H1 (cell line): ENCODE measurements at places on chromosomes 2 and 18. TPM values are rescaled to one million over a fixed set of nuclear protein-coding genes. Genes with fewer than 3 reads are reported as not detected.

- no peaks in the 10 kb centered on the region for H3K36me3 ChIP-seq
- no peaks in the 10 kb centered on the region for H3K27me3 ChIP-seq
- H3K27ac ChIP-seq, result no peak overlapping the region
- DNase-seq, result no peak
- no peak overlapping the region for H3K4me3 ChIP-seq
These were observed 49.6 kb upstream of the ZNF638 start for GRCh38 chr2:71281950-71282349.

Gene ANKRD53
- polyA plus RNA-seq, result 0.53 and 0.70 TPM in 2 replicates

Gene GCKR
- polyA plus RNA-seq, result 0.30 and 0.33 TPM in 2 replicates

Gene ACOXL
- polyA plus RNA-seq, result 11.4 and 13.6 TPM in 2 replicates

DNA sequence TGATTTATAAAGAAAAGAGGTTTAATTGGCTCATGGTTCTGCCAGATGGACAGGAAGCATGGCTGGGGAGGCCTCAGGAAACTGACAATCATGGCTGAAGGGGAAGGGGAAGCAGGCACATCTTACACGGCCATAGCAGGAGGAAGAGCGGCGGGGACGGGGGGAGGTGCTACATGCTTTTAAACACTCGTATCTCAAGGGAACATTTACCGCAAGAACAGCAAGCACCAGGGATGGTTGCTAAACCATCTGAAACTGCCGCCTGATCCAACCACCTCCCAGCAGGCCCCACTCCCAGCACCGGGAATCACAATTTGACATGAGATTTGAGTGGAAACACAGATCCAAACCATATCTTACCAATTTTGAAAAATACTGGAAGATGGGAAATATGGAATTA lies 362.8 kb downstream of the FBXO15 start:
- DNase-seq, result no peak
- H3K4me3 ChIP-seq, result no peak overlapping the region
- H3K4me1 ChIP-seq, result peaks cover 4% of the 10 kb centered on the region
- no peaks in the 10 kb centered on the region for H3K27me3 ChIP-seq
- H3K27ac ChIP-seq, result no peak overlapping the region

GRCh38 chr2:17799301-17800120 lies 16.7 kb upstream of the MSGN1 start:
- no peaks in the 10 kb centered on the region for H3K4me1 ChIP-seq
- no peak overlapping the region for H3K4me3 ChIP-seq
- H3K27me3 ChIP-seq, result no peaks in the 10 kb centered on the region
- peak; percentile 23 for DNase-seq
- H3K36me3 ChIP-seq, result no peaks in the 10 kb centered on the region

DNA sequence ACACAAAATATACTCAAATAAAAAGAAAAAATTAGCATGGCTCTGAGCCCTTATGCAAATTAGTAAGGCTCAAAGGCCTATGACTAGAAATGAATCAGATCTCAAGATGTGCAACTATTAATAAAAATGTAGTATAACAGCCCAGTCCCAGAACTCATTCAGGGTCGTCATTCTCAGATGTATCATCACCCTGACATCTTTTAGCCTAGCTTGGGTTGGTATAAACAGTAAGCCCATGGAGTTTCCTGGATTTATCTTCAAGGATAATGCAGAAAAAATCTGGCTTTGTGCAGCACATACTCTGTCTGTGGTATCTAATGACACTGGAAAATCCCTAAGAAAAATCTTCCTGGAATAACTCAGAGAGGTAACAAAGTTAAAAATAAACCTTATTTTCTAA lies 239.3 kb downstream of the ZNF385B start:
- H3K36me3 ChIP-seq, result no peaks in the 10 kb centered on the region
- DNase-seq, result no peak
- no peak overlapping the region for H3K27ac ChIP-seq
- H3K27me3 ChIP-seq, result no peaks in the 10 kb centered on the region
- H3K4me1 ChIP-seq, result no peaks in the 10 kb centered on the region

Gene TMEM178A
- polyA plus RNA-seq, result 7.9 and 11.2 TPM in 2 replicates

Gene FAM228A
- polyA plus RNA-seq, result not detected in 2 replicates

DNA sequence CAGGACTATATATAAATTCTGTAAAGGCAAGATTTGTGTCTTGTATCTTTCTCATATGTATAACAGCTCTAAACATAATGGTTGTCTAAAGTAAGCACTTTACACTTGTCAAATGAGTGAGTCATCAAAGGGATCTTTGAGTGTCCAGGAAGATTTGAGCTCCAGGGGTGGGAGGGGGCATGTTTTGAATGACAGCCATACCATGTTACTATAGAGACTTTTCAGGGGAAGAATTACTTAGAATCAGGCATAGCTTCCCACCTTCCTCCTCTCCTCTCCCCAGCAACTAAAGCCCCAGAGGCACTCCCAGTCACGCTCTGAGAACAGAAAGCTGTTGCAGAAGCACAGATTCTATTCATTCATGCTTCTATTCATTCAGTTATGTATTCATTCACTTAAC lies 65.8 kb upstream of the ALK start:
- H3K27ac ChIP-seq, result no peak overlapping the region
- peaks cover 7% of the 10 kb centered on the region for H3K4me1 ChIP-seq
- no peaks in the 10 kb centered on the region for H3K36me3 ChIP-seq
- no peak for DNase-seq
- H3K4me3 ChIP-seq, result no peak overlapping the region

- no peaks in the 10 kb centered on the region for H3K4me1 ChIP-seq
- no peaks in the 10 kb centered on the region for H3K27me3 ChIP-seq
- H3K27ac ChIP-seq, result no peak overlapping the region
- no peaks in the 10 kb centered on the region for H3K36me3 ChIP-seq
- no peak for DNase-seq
- H3K4me3 ChIP-seq, result no peak overlapping the region
These were observed 64.3 kb upstream of the CYP26B1 start for GRCh38 chr2:72211777-72212485.

Gene BCL11A
- 11.9 and 12.2 TPM in 2 replicates for polyA plus RNA-seq

GRCh38 chr2:70668911-70669310 lies 99.1 kb downstream of the ADD2 start:
- DNase-seq, result no peak
- no peak overlapping the region for H3K4me3 ChIP-seq

Gene PLB1
- polyA plus RNA-seq, result 0.08 and 0.36 TPM in 2 replicates

DNA sequence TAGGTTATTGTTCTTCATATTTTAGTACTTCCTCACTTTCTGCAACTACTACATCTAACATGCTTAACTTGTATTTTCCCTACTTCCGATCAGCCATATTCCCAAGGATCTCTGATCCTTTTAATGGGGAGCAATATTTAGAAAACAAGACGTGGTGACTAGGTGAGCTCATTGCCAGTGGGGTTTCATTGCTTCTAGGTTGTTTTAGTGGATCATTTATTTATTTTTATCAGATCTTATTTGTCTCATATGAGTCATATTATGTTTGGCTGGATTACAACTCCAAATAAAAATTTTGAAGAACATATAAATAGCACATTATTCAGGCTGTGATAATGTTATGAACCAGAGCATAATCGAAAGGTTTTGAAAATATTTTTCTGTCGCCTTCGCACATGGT lies 480.9 kb upstream of the TMEFF2 start:
- no peak overlapping the region for H3K27ac ChIP-seq
- no peak for DNase-seq
- H3K4me3 ChIP-seq, result no peak overlapping the region
- no peaks in the 10 kb centered on the region for H3K27me3 ChIP-seq

GRCh38 chr18:65322895-65323294 lies 427.9 kb upstream of the CDH7 start:
- H3K27me3 ChIP-seq, result peaks cover 1% of the 10 kb centered on the region
- H3K4me3 ChIP-seq, result no peak overlapping the region
- no peak for DNase-seq
- H3K36me3 ChIP-seq, result no peaks in the 10 kb centered on the region
- H3K4me1 ChIP-seq, result no peaks in the 10 kb centered on the region

Gene MTLN
- polyA plus RNA-seq, result 104 and 120 TPM in 2 replicates

Gene SH3RF3
- 0.11 and 0.27 TPM in 2 replicates for polyA plus RNA-seq

Gene MOCOS
- 4.7 and 4.8 TPM in 2 replicates for polyA plus RNA-seq

Gene ABCG5
- polyA plus RNA-seq, result not detected in 2 replicates

GRCh38 chr2:96403481-96403880 lies 67.9 kb downstream of the NCAPH start:
- H3K27me3 ChIP-seq, result no peaks in the 10 kb centered on the region
- DNase-seq, result no peak
- no peak overlapping the region for H3K27ac ChIP-seq
- H3K4me3 ChIP-seq, result no peak overlapping the region
- no peaks in the 10 kb centered on the region for H3K36me3 ChIP-seq

GRCh38 chr2:69781321-69782248 lies 39.7 kb downstream of the ANXA4 start:
- no peak for DNase-seq
- no peaks in the 10 kb centered on the region for H3K36me3 ChIP-seq
- H3K27me3 ChIP-seq, result no peaks in the 10 kb centered on the region

Gene GAD1
- 1.0 and 1.1 TPM in 2 replicates for polyA plus RNA-seq

DNA sequence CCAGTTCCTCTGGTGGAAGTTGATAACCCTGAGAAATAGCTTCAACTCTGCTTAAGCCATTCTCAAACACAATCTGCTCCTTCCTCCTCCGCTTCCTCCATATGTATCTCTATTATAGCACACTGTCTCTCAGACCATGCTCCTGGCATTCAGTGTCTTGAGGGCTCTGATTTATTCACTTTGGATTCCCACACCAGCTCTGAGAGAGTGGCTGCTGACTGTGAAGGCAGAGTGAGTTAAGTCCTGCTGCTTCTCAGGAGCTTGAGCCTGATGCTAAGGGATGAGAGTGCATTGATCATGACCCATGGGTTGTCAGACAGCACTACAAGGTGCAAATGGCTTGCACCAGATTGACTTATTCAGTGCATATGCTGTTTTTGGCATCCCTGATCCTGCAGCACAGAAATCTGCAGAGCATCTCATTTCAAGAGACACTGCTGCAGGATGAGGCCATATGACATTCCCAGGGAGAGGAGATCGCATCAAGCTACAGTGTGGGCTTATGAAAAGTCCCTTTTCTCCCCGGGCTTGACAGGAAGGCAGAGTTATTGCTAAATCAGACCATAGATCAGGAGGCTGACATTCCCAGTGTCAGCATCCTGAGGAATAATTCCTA lies 500.5 kb upstream of the RAB6C start:
- H3K36me3 ChIP-seq, result no peaks in the 10 kb centered on the region
- no peak for DNase-seq
- no peaks in the 10 kb centered on the region for H3K4me1 ChIP-seq
- H3K4me3 ChIP-seq, result no peak overlapping the region
- no peaks in the 10 kb centered on the region for H3K27me3 ChIP-seq

- H3K27me3 ChIP-seq, result peaks cover 1% of the 10 kb centered on the region
- H3K36me3 ChIP-seq, result no peaks in the 10 kb centered on the region
- no peak overlapping the region for H3K27ac ChIP-seq
- peaks cover 2% of the 10 kb centered on the region; the same call in 1 of the 2 replicates for H3K4me1 ChIP-seq
- H3K4me3 ChIP-seq, result no peak overlapping the region
- DNase-seq, result no peak
These were observed 73.9 kb upstream of the LPIN2 start for GRCh38 chr18:3086871-3087270.

- no peak within 1 kb of the TSS; the same call in 1 of the 2 replicates for H3K4me3 ChIP-seq
- peaks cover 5% of the 10 kb centered on the region for H3K27me3 ChIP-seq
- H3K27ac ChIP-seq, result no peak within 1 kb of the TSS
- no peaks in the 10 kb centered on the region for H3K36me3 ChIP-seq
- peak; percentile 75 for DNase-seq
These were observed at the start of gene MAL for GRCh38 chr2:95025406-95026319. Gene MAL, plus strand, starts transcription at chr2:95025708. Its CDS starts 85 bp downstream, at chr2:95025793.

- no peaks in the 10 kb centered on the region; the same call in 1 of the 2 replicates for H3K27me3 ChIP-seq
- H3K4me3 ChIP-seq, result no peak overlapping the region
- H3K4me1 ChIP-seq, result no peaks in the 10 kb centered on the region
- H3K27ac ChIP-seq, result no peak overlapping the region
- no peak for DNase-seq
These were observed 231.7 kb downstream of the MTX2 start for GRCh38 chr2:176500901-176501300.

Gene L3MBTL4
- polyA plus RNA-seq, result 0.67 and 1.0 TPM in 2 replicates

DNA sequence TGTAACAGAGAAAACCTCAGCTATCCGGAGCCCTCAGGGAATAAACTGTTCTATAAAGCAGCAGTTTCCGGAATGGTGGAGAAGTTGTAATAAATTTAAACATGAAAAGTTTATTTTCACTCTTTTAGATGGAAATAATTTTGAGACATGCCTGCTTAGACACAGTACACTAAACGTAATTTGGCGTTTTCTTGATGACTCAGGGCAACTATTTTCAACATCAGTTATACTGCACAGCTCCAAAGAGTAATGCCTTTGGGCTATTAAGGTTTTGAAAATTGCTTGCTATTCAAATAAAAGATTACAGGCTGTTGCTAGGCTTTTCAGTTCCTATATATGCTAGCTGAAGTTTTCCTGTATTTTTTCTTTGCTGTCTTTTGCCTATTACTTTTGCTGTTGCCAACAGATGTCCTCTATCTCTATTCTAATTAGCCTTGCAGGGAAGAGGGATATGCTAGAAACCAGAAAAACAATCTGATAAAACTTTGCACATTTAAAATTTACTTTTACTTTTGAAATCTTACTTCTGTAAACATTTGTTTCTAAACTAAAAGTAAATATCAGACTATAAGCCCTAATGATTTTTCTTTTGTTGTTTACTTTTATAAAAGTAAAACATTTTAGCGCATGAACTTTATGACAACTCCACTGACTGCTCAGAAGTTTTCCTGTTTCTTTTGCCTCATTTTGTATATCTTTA lies 113.4 kb upstream of the WDSUB1 start:
- no peaks in the 10 kb centered on the region for H3K4me1 ChIP-seq
- no peak overlapping the region for H3K27ac ChIP-seq
- H3K36me3 ChIP-seq, result peaks cover 3% of the 10 kb centered on the region; the same call in 1 of the 2 replicates
- H3K4me3 ChIP-seq, result no peak overlapping the region

Gene GALNT3
- polyA plus RNA-seq, result 1.8 and 3.4 TPM in 2 replicates
